NCI-H2081 treated with DMSO at 0.1 percent for 48 hours (cell line): ENCODE measurements at places on chromosomes 13 and 19.

DNA sequence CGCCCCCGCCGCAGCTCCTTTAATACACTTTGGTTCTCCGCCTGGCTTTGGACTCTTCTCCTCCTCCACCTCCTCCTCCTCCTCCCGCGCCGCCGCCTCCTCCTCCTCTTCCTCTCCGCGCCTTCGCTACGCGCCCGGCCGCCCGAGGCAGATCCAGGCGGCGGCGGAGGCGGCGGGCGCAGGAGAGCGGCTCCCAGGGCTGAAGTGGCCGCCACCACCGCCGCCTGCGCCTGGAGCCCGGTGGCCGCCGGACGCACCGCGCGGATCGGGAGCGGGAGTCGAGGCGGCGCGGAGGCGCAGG, at the start of gene ZIC2:
Gene ZIC2, plus strand, starts transcription at position 50 of the 301 bp plus-strand sequence. CDS start 281 bp downstream, outside the sequence.
- DNase-seq: no peak

DNA sequence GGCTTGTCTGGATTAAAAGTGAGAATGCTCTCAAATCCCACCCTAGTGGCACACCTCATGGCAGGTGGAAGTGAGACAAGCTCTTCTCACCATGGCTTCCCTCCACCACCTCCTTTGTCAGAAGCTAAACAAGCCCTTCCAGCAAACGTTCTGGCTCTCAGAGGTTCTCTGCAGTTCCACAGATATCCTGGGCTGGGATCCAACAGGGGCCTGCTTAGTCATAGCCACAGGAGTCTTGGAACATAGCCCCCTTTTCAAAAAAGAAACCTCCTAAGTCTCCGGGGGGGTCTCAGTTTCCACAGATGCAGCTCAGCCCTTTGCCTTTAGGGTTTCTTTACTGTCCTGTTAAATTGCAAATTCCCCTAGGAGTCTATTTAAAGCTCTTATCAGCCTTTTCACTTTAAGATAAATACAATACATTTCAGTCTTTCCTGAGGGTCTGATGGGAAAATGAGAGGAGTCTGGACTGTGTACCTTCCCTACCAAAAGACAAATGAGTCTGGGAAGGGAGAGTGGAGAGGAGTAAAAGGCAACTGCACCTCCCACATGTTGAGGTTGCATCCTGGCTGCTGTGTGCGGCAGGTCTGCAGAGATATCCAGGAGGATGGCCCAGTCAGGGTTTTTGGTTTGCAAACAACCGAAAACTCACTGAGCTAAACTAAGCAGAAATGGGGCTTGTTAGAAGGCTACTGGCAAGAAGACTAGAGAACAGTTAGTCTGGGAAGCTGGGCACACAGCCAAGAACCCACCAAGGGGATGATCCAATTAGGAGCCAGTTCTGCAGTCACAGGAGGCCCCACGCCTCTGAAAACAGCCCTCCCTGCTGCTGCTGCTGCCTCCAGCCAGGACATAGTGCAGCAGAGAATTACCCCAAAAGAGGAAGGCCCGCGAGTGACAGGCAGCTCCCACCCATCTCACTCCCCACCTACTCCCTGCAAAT, 41.4 kb upstream of the SERP2 start:
- DNase-seq: no peak

DNA sequence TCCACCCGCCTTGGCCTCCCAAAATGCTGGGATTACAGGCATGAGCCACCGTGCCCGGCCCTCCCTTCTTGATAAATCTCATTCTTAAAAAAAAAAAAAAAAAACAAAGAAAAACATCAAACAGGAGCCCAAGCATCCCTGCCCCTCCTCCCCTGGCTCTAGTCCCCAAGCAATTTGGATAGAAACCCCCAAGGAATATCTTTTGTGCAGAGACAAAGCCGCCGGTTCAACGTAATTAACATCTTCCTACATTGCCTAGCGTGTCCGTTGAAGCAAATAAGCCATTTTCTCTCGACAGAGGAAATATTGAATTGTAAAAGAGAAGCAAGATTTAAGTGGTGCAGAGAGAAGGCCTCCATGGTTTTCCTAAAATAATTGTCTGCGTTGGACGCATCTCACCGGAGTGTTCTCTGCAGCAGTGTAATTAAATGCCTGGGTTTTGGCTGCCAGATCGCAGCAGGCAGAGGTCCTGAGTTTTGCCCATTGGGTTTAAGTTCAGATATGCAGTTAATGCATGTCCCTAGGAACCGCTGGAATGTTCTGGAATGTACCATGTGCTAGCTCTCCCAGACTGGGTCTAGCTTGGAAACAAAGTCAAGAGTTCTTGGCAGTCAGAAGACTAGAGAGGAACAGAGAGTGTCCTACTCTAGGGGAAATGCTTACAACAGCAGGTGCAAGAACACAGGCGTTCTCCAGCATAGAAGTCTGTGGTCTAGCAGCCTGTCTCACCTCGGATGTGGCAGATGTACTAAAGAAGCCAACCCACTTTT, 30.8 kb downstream of the PIN1 start:
- DNase-seq: no peak

- DNase-seq: no peak
Measured at GRCh38 chr13:59176775-59177174, 987.0 kb downstream of the DIAPH3 start.

DNA sequence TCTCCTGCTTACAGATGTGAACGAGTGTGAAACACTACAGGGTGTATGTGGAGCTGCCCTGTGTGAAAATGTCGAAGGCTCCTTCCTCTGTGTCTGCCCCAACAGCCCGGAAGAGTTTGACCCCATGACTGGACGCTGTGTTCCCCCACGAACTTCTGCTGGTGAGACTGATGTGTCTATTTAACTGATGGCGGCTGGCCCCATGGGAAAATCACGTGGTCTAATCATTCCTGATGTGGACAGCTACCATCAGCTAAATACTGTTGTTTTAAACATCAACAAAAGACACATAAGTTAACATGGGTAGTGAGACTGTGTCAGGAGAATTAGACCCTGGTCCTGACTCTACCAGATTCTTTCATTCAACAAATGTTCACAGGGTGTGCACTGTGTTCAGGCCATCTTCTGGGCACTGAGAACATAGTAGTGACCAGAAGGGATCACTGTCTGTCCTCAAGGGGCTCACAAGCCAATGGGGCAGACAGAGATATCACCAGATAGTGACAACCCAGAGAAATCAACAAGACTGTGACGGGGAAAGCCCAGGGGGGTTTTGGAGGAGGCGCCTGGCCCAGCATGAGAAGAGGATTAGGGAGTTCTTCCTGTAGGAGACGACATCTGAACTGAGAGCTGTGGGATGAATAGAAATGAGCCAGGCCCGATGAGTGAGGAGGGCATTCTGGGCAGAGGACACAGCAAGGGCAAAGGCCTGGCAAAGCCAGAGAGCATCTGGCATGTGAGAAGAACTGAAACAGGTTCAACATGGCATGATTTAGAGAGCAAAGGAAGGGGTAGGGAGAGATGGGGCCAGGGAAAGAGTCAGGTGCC, 18.4 kb downstream of the LTBP4 start:
- DNase-seq: no peak

- no peak for DNase-seq
Measured at GRCh38 chr19:54352041-54352440, 12.7 kb downstream of the LAIR1 start.

- DNase-seq: no peak
Measured at GRCh38 chr13:44157606-44158005, 216.0 kb upstream of the SERP2 start.

DNA sequence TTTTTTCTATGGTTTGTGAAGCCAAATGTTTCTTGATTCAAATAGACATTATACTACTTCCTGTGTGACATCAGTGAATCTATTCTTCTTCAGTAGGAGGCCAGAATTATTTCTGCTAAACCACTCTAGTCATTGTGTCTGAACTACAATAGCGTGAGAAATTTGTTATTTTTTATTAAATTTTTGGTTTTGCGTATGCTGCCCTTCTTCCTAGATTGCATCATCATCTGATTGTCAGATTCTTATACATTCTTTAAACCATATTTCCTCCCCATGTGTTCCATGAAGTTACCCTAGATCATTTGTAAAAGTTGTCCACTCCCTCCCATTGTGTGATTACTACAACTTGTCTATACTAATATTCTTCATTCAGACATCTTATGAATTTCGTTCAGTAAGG, 187.8 kb upstream of the SPRY2 start:
- no peak for DNase-seq

DNA sequence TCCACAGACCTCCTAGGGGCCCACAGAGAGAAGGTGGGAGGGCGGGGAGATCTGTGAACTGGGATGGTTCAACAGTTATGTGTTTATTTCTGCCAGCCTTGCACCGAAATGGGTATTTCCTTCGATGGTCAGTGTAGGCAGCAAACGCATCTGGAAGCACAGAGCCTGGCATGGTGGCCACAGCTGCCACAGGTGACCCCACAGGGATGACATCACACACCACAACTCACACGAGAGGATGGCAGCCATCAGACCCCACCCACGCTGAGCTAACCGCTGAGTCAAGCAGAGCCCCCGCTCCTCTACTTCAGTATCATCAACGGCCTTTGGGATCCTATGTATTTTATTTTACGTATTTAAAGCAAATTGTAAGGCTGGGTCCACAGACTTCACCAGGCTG, 37.4 kb downstream of the NAXD start:
- DNase-seq: no peak

DNA sequence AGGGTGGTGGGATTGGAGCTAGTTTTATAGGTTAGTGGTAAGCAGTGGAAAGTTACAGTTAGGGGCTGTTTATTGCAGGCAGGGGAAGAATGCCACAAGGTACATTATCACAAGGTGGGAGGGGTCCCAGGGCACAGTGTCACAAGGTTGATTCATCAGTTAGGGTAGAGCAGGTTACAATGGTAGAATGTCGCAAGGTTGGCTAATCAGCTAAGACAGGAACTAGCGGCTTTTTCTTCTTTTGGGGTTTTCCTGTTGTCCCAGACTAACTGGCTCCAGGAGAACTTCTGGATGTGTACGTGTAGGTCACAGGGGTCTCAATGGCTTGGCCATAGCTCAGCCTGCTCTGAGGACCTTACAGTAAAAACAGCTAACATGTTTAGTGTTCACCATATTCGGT, 1221.1 kb downstream of the SLITRK1 start:
- no peak for DNase-seq

GRCh38 chr13:51682686-51683085, 98.4 kb downstream of the WDFY2 start:
- no peak for DNase-seq

- DNase-seq: no peak
Measured at GRCh38 chr19:14147797-14148605, 11.6 kb upstream of the ASF1B start.

DNA sequence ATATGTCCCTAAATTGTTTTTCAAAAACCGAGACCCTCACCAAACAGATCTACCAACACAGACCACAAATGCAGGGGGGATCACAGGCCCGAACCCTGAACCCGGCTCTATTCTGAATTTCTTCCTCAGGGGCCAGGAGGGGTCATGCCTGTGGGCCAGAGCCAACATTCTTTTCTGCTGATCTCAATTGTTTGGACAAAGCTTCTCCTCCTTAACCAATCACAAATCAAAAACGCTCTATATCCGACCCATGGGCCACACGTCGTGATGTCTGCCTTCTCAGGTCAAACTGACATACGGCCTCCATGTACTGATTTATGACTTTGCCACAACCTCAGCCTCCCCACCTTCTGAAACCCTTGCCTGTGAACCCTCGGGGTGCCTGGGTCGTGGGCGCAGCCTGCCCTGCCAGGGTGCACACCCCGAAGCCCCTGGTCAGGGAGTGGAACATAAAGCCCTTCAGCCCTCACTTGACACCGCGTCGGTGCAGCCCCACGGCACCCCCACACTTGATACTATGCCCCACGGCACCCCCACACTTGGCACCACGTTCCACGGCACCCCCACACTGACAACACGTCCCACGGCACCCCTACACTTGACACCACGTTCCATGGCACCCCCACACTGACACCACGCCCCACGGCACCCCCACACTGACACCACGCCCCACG, 58.4 kb upstream of the C13orf46 start:
- no peak for DNase-seq

DNA sequence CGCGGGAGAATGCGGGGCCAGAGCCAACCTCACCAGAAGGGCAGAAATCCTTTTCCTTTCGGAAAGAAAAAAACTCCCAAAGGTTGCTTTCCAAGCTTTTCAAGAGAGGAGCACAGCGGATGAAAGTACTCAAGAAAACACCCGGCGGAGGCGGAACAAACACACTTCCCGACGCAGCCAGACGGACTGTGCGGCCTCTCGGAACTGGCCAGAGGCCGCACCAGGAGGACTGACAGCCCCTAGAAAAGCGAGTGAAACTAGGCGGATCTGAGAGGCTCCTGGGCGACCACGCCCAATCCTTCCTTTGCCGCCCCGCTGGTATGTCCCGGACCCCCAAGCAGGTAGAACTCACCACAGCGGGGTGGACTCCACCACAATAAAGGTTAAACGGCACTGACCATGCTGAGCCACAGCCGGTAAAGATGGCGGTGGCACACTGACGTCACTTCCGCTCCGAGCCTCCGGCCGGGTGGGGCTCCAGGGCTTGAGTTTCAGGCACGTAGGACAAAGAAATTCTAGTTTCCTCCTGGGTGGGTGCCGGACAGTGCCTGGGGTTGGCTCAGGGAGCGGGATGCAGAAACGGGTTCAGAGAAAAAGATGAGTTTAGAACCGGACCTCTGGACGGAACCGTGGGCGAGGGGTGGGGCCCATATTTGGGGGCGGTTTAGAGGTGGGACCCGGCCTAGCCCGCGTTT, at the start of gene ZNF562:
Gene ZNF562, minus strand, starts transcription at position 438 of the 695 bp plus-strand sequence. CDS start 14,356 bp downstream, outside the sequence.
- peak; percentile 31 for DNase-seq

DNA sequence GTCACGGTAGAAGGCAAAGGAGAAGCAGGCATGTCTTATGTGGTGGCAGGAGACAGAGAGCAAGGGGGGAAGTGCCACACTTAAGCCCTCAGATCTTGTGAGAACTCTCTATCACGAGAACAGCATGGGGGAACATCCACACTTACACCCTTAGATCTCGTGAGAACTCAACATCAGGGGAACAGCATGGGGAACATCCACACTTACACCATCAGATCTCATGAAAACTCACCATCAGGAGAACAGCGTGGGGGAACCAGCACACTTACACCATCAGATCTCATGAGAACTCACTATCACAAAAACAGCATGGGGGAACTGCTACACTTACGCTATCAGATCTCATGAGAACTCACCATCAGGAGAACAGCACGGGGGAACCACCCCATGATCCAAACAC, 445.0 kb downstream of the MYO16 start:
- DNase-seq: no peak

DNA sequence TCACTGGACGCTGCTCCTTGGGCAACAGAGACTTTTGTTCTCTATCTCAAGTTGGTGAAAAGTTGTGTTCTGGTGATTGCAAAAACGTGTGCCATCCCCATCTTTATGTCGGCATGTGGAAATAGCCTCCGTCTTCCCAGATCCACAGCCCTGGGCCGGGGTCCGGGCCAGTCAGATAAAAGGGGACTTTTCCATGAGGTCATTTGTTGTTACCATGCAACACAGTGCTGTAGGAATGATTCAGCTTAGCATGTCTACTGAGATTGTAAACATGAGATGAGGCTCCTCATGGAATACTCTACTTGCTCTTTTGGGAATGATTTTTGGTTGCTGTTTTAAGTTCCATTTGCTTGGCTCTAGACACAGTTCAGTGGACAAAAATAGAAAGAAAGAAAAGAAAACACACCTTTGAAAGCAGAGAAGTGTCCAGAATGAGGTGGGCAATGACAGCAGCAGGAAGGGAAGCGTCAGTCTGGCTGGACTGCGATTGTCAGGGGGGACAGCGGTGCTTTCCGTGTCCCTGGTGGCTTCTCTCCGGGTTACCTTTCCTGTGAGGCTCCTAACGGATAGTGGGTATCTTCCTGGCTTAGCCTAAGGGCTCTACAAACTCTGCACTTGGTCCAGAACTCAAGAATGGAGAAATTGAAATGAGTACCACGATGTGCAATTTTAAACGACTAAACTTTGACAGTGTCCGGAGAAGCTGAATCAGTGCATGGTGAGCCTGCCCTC, 91.6 kb downstream of the TEX29 start:
- no peak for DNase-seq

- no peak for DNase-seq
Measured at GRCh38 chr13:98456413-98456845, 120.5 kb downstream of the STK24 start.
